HCT116 (cell line): ENCODE measurements at places on chromosomes 4 and X. TPM values are rescaled to one million over a fixed set of nuclear protein-coding genes. Genes with fewer than 3 reads are reported as not detected.

Gene TLR3
- 1.3 TPM for total RNA-seq

Gene MAGEA6
- 0.57 TPM for total RNA-seq

Gene RNF150
- 0.07 TPM for total RNA-seq

Gene L1CAM
- total RNA-seq: 14.8 TPM

Gene ZNF182
- 5.1 TPM for total RNA-seq

Gene UNC5C
- total RNA-seq: not detected

Gene NSUN7
- 0.07 TPM for total RNA-seq

Gene SH2D1A
- total RNA-seq: 0.15 TPM

Gene MGST2
- 24.3 TPM for total RNA-seq

Gene TCEANC
- 1.2 TPM for total RNA-seq

Gene RBMXL3
- total RNA-seq: not detected

Gene CLTRN
- 0.25 TPM for total RNA-seq

Gene DCAF12L1
- total RNA-seq: not detected

Gene PHF8
- 28.0 TPM for total RNA-seq

Gene PHOX2B
- not detected for total RNA-seq

Gene NLGN4X
- 0.05 TPM for total RNA-seq

Gene HPSE
- 12.6 TPM for total RNA-seq

Gene UGT2B17
- total RNA-seq: not detected

Gene BEX3
- 86.2 TPM for total RNA-seq

Gene TENM3
- total RNA-seq: 0.54 TPM

Gene TCEAL9
- total RNA-seq: 28.8 TPM

Gene DCAF8L1
- total RNA-seq: not detected

Gene SYNPO2
- 0.93 TPM for total RNA-seq

Gene MAGEB2
- 138 TPM for total RNA-seq

Gene PLP1
- total RNA-seq: not detected

Gene FMR1NB
- total RNA-seq: not detected

Gene TRIML1
- total RNA-seq: not detected
